Chondrocyte (in vitro differentiated cells): ENCODE measurements at places on chromosomes 12 and 14.

DNA sequence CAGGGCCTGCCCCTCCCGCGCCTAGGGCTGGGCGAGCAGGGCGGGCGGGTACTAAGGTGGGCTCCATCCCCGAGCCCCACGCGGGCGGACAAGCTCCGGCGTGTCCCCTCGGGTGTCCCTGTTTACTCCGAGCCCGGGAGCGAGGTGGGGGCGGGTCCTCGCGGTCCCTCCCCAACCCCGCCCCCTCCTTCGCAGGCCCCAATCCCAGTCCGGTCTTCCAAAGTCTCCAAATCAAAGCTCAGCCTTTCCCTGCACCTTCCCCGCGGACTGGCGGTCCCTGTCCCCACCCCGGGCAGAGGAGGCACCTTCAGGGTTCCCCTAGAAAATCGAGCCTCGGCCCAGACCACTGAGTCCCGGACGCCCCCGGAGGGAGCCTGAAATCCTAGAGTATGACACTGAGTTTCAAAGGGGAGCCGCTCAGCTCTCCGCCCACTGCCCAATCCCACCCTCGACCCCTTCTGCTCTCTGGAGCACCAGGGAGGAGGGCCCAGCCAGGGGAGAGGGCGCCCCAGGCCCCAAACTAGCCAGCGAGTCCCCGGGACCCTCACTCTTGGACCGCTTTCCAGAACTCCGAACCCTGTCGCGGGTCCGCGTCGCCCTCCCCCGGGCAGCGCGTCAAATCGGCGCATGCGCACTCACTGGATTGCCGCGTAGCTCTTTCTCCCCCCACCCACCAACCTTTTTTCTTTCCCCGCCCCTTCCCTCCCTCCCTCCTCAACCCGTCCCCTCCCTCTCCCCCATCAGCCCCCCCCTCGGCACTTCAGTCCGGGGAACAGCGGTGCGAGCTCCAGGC, at the start of gene LRP1:
TSS of gene LRP1 (plus strand) at position 758 of the 793 bp plus-strand sequence. CDS start 482 bp downstream, outside the sequence.
- no peak for DNase-seq
- H3K27ac ChIP-seq: peak within 1 kb of the TSS; percentile 96
- H3K4me3 ChIP-seq: peak within 1 kb of the TSS; percentile 87
- peaks cover 49% of the 10 kb centered on the region for H3K4me1 ChIP-seq

DNA sequence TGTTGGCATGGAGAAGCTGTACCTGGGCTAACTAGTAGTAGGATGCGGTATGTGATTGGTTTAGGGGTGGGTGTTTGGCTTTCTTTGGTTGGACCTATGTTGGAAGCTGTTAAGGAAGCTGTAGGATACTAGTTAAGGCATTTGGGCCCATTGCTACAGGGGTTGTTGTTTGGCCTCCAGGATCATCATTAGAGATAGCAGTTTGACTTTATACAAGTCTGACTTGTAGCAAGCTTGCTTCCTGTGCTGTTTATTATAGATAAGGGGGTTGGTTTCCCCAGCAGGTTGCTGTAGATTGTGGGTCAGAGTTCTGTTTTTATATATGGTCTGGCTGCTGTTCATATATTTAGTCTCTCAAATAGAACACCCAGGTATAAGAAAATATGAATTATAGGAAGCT, 1.4 kb upstream of the PRIM1 start:
- no peak for DNase-seq
- no peak overlapping the region for H3K27ac ChIP-seq
- H3K27me3 ChIP-seq: no peaks in the 10 kb centered on the region
- H3K4me3 ChIP-seq: no peak overlapping the region

GRCh38 chr12:57234571-57235016, 5.1 kb downstream of the SHMT2 start:
- no peak for DNase-seq
- no peaks in the 10 kb centered on the region for H3K27me3 ChIP-seq
- peak overlapping the region; percentile 94 for H3K4me3 ChIP-seq
- peak overlapping the region; percentile 100 for H3K27ac ChIP-seq
- H3K4me1 ChIP-seq: peaks cover 88% of the 10 kb centered on the region

DNA sequence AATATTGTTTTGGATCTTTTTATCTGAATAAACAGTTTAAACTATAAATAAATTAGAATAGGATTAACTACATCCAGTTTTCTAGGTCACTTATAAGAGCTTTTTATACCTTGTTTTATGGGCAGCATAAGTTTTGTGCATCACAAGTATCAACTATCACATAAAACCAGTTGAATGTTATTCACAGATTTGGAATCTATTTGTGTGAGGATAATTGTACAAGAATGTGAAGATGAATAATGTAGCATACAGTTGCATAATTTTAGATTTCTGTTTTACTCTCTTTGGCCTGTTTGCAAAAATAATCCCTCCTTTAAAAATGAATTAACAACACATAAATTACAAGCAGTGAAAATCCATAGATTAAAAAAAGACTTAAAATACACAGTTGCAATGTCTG, 88.8 kb downstream of the SCFD1 start:
- no peaks in the 10 kb centered on the region for H3K4me1 ChIP-seq
- H3K36me3 ChIP-seq: peaks cover 11% of the 10 kb centered on the region
- no peak for DNase-seq
- no peaks in the 10 kb centered on the region for H3K27me3 ChIP-seq

- peaks cover 9% of the 10 kb centered on the region for H3K4me1 ChIP-seq
- no peaks in the 10 kb centered on the region for H3K36me3 ChIP-seq
- H3K4me3 ChIP-seq: peak within 1 kb of the TSS; percentile 69
- no peak within 1 kb of the TSS for H3K27ac ChIP-seq
- H3K27me3 ChIP-seq: peaks cover 27% of the 10 kb centered on the region
Observed at GRCh38 chr12:5945071-5946008, at the start of gene ANO2. Gene ANO2 (minus strand): TSS chr12:5945259. CDS start chr12:5945217, 42 bp downstream.

DNA sequence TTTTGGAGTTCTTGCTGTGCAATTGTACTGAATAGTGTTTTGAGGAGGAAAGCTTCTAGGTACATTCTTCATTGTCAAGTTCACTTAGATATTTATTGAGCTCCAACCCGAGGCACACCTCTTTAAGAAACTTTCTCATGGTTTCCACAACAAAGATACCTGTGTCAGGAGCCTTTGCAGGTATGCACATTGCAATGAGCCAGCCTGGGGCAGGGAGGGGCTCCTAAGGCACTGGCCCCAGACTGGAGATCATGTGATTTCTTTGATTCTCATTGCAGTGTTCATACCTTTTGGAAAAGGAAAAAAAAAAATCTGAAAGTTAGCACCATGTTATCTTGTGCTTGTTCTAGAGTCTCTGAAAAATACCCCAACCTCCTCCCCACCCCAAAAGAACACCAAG, 80.3 kb downstream of the PRMT8 start:
- H3K27ac ChIP-seq: no peak overlapping the region
- H3K36me3 ChIP-seq: no peaks in the 10 kb centered on the region
- DNase-seq: no peak
- no peaks in the 10 kb centered on the region for H3K4me1 ChIP-seq

DNA sequence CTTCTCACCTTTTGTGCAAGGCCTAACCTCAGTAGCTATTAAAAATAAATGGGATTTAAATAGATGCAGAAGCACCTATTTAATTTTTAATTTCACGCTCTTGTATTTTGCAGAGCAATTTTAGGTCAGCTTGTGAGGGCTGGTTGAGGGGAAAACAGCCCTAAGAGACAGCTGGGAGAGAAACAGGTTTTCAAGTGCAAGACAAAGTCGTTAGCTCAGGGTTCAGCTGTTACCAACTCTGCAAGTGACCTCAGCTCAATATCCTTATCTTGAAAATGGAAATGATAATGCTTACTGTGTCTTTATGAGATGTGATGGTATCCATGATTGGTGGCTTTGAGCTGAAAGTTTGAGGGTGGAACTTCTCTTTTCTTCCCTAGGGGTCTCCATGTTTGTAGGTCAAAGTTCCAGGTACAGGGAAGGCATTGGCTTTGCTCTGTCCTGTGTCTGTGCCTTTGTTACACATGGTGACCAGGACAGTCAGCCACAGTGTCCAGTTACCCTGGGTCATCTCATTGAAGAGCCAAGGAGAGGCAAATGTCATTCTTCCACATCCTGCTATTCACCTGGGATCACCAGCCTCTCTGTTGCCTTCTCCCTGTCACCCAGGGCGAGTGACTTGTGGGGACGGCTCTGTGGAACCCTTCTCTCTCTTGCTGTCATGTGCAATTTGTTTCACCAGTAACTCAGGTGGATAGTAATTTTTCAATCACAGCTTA, 100.3 kb downstream of the SAMD4A start:
- no peak overlapping the region for H3K4me3 ChIP-seq
- H3K27me3 ChIP-seq: no peaks in the 10 kb centered on the region
- no peak overlapping the region for H3K27ac ChIP-seq

- H3K27ac ChIP-seq: no peak overlapping the region
- H3K4me3 ChIP-seq: no peak overlapping the region
- DNase-seq: no peak
Observed at GRCh38 chr12:68608191-68608590, 2.5 kb upstream of the RAP1B start.

GRCh38 chr14:53016491-53016890, 65.6 kb upstream of the FERMT2 start:
- no peaks in the 10 kb centered on the region for H3K27me3 ChIP-seq
- H3K36me3 ChIP-seq: no peaks in the 10 kb centered on the region
- H3K4me3 ChIP-seq: no peak overlapping the region
- no peak for DNase-seq
- H3K27ac ChIP-seq: no peak overlapping the region
- H3K4me1 ChIP-seq: peaks cover 48% of the 10 kb centered on the region

DNA sequence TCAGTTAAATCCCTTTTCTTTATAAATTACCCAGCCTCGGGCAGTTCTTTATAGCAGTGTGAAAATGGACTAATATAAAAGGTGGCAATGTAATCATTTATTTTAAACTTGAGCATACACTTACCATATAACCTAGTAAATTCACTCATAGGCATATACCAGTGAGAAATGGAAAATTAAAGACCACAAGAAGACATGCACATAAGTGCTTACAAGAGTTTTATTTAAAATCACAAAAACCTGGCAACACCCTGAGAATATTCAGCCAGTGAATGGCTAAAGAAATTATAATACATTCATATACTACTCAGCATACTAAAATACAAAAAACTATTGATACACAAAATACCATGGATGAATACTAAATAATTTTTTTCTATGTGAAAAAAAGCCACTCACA, 1017.5 kb upstream of the TMEM132C start:
- H3K36me3 ChIP-seq: no peaks in the 10 kb centered on the region
- no peak overlapping the region for H3K4me3 ChIP-seq
- no peak for DNase-seq
- H3K4me1 ChIP-seq: no peaks in the 10 kb centered on the region
- H3K27me3 ChIP-seq: peaks cover 24% of the 10 kb centered on the region
- H3K27ac ChIP-seq: no peak overlapping the region

DNA sequence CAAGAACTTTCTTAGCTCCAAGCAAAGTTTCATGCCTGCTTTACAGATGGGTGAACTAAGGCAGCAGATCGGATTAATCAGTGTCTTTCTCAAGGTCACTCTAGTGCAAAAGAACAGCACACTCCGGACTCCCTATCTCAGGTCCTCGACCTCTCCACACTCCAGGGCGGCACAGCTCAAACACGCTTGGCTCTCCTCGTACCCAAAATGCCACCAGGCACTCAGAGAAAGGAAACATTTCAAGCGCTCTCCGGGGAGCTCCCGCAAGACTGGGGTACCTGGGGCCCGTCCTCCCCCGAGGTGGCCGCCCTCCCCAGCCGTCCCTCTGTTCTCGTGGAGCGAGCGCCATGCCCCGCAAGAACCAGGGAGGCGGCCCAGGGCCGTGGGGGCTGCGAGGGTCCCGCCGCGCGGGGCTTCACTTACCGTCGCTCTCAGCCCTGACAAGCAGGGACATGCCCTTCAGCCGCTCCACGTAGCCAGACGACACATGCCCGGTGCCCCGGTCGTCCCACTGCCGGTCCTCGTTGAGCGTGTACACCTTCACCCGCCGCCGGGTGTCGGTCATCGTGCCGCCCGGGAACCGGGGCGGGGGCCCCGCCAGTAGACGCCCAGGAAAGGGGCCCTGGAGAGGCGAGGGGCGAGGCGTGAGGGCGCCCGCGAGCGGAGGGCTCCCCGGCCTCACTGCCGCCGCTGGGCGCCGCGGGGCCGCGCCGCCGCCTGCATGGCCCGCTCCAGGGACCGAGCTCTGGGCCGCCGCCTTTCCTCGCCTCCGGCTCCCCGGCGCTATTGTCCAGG, 830 bp downstream of the PPP4R3A start:
- H3K36me3 ChIP-seq: peaks cover 4% of the 10 kb centered on the region
- peak overlapping the region; percentile 95 for H3K27ac ChIP-seq
- DNase-seq: no peak
- H3K27me3 ChIP-seq: no peaks in the 10 kb centered on the region
- peaks cover 30% of the 10 kb centered on the region for H3K4me1 ChIP-seq
- H3K4me3 ChIP-seq: peak overlapping the region; percentile 100

GRCh38 chr12:94271351-94271750, 123.0 kb downstream of the PLXNC1 start:
- no peak overlapping the region for H3K27ac ChIP-seq
- peaks cover 20% of the 10 kb centered on the region for H3K4me1 ChIP-seq
- no peak for DNase-seq
- H3K4me3 ChIP-seq: no peak overlapping the region
- no peaks in the 10 kb centered on the region for H3K27me3 ChIP-seq
- H3K36me3 ChIP-seq: no peaks in the 10 kb centered on the region

GRCh38 chr12:19201661-19202060, 72.1 kb downstream of the PLEKHA5 start:
- no peaks in the 10 kb centered on the region for H3K27me3 ChIP-seq
- H3K36me3 ChIP-seq: no peaks in the 10 kb centered on the region
- H3K27ac ChIP-seq: no peak overlapping the region

- H3K4me1 ChIP-seq: no peaks in the 10 kb centered on the region
- DNase-seq: no peak
- H3K27me3 ChIP-seq: peaks cover 15% of the 10 kb centered on the region
- no peak overlapping the region for H3K4me3 ChIP-seq
- no peaks in the 10 kb centered on the region for H3K36me3 ChIP-seq
Observed at GRCh38 chr12:13654456-13654855, 326.9 kb downstream of the GRIN2B start.

DNA sequence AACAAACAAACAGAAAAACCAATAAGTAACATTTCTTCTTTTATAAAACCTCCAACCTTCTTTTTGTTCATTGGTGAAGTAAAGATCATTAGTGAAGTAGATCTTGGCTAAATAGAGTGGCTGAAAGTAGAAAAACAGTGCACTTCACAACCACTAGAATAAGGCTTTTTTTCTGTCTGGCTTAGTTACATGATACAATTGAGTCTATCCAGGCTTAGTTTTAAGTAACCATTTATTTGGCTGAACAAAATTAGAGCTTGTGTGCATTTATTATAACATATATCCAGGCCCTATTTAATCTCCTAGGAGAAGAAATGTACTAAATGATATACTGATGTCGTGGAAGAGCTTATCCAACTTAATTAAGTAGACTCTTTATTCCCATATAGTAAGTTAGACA, 65.8 kb upstream of the STK38L start:
- H3K4me3 ChIP-seq: no peak overlapping the region
- no peaks in the 10 kb centered on the region for H3K36me3 ChIP-seq
- no peaks in the 10 kb centered on the region for H3K27me3 ChIP-seq
- no peak for DNase-seq
- H3K27ac ChIP-seq: peak overlapping the region; percentile 97

- no peak for DNase-seq
- H3K4me3 ChIP-seq: no peak overlapping the region
- H3K36me3 ChIP-seq: no peaks in the 10 kb centered on the region
- H3K27me3 ChIP-seq: peaks cover 5% of the 10 kb centered on the region
- peaks cover 11% of the 10 kb centered on the region for H3K4me1 ChIP-seq
- H3K27ac ChIP-seq: no peak overlapping the region
Observed at GRCh38 chr14:76695263-76695920, 65.9 kb upstream of the VASH1 start.
